ENCODE measurements at places on chromosomes 3 and 15. TPM values are rescaled to one million over a fixed set of nuclear protein-coding genes. Genes with fewer than 3 reads are reported as not detected.

The COMMD4 gene
- total RNA-seq, result 74.2 TPM

The C3orf49 gene
- total RNA-seq, result not detected

The C3orf70 gene
- total RNA-seq, result 2.6 TPM

The ZKSCAN7 gene
- total RNA-seq, result 2.2 TPM

The ATP13A3 gene
- total RNA-seq, result 196 TPM

GRCh38 chr3:6862880-6863195 lies 1.9 kb downstream of the GRM7 start:
- DNase-seq, result no peak

- no peak for DNase-seq
These were observed 570.9 kb upstream of the IL12A start for GRCh38 chr3:159417761-159418160.

DNA sequence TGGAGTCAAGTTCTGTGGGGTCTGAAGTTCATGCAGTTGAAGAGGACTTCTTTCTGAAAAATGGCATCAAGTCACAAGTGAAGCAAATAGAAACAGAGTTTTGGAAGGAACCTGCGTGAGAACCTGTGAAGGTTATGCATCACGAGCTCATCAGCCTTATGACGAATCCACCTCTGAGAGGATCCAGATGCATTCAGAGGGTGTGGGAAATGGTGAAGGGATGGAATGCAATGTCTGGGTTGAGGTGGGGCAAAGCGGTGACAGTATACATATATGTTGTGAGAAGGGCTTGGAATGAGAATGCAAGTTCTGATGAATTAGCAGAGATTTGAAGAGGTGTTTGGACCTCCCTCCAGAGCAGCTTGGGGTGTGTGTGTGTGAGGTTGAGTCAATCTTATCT lies 382.1 kb upstream of the TBL1XR1 start:
- no peak for DNase-seq

GRCh38 chr3:173650596-173650995 lies 253.1 kb downstream of the NLGN1 start:
- DNase-seq, result no peak

GRCh38 chr15:70867911-70868467 lies 14.0 kb upstream of the LARP6 start:
- peak; percentile 74 for DNase-seq

GRCh38 chr3:175411946-175412345 lies 552.8 kb downstream of the NAALADL2 start:
- DNase-seq, result no peak

DNA sequence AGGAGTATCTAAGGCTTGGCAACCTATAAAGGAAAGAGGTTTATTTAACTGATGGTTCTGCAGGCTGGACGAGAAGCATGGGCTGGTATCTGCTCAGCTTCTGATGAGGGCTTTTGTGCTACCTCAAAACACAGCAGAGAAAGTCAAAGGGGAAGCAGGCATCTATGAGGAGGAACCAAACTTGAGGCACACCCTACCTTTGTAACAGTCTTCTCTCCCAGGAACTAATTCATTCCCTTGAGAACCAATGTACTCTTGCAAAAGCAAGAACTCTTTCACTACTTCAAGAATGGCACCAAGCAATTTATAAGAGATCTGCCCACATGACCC lies 109.0 kb downstream of the CGGBP1 start:
- no peak for DNase-seq

GRCh38 chr15:32746116-32746857 lies 28.5 kb downstream of the GREM1 start:
- DNase-seq, result no peak

Data from dermis blood vessel endothelial cell (primary cell).